ENCODE measurements at places on chromosomes 7 and 10.

DNA sequence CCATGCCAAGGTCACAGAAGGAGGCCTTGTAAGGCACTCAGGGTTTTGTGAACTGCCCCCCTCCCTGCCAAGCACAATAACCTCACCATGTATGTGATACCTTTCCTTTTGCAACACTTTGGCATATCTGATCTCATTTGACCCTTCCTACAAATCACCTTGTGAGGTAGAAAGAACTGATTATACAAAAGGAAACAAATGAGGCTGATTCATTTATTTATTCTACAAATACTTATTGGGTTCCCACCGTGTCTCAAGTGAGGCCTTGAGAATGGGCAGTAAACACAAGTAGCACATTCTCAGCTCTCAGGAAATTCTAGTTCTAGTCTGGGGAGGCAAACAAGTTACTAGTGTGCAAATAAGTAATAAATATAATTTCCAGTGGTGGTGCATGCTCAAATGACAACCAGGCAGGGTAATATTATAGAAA lies 19.6 kb downstream of the PLCE1 start:
- no peak for DNase-seq

DNA sequence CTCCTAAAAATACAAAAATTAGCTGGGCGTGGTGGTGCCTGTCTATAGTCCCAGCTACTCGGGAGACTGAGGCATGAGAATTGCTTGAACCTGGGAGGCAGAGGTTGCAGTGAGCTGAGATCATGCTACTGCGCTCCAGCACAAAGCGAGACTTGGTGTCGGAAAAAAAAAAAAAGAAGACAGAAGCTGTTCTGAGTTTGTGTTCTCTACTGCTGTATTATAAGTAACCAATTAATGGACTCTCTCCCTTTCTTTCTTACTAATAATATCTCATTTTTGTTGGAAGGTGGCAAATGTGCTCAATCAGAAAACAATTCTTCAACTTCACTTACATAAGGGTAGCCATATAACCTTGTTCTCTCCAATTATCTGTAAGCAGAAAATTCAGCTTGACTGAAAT lies 7.4 kb downstream of the NT5C3A start:
- DNase-seq, result no peak

GRCh38 chr10:113168584-113168983 lies 218.5 kb downstream of the TCF7L2 start:
- no peak for DNase-seq

DNA sequence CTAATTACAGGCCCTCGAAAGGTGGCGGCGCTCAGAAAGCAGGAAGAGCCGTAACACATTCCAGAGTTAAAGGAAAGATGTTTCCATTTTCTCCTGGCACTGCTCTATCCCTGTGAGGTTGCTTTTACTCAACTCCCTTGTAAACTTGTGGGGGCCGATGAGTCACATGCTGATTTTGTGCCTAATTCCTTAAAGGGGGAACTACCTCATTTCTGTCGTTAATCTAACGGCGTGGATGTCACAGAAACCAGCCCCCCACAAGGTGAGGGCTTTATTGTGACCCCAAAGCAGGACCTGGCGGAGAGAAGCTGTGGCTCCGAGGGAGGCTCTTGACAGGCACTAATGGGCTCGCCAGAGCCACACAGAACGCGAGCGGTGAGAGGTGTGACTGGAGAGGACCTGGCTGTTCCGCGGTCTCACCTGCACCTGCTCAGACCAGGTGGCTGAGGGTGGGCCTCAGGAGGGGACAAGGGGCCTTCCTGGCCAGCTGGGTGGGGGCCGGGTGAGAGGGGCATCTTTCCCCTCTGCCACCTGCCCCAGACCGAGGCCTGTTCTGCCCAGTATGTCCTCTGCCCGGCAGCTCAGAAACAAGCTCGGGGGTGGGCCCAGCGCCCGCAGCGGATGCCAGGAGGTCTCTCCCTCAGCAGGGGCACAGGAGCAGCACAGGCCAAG lies 50.9 kb downstream of the CALML3 start:
- DNase-seq, result no peak

DNA sequence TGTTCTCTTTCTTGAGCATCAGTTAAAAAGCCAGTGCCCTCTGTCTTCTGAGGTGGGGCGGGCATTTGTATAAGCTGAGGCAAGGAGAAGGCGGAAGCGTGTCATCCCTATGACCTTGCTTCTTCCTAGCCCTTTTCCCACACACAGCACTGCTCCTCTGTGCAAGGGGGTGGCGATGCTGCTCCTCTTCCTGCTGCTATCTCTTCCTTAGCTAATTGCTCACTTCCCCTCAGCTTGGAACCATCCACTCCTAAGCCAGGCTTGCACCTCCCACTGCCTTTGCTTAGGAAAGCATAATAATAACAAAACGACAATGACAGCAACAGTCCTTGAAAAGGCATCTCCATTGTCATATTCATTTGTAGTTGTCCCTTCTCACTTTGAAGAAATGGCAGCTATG lies 366.9 kb downstream of the PHTF2 start:
- DNase-seq, result no peak
